ENCODE measurements at places on chromosomes 7 and 10.

DNA sequence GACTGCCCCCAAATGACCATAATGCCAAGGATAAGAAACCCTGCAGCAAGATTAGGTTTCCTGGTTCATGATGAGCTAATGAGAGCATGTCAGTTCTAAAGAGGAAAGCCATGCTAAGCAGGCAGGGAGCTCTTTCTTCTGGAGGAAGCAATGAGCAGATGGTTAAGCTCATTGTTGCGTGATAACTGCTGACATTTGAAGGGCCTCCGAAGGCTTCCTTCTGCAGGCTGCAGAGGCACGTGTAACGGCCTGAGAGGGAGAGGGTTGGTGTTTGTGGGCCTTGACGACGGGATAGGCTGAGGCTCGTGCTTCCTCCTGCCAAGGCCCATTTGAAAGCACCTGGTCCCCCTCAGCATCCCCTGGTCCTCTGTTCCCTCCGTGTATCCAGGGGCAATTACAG, 63.5 kb upstream of the BTBD16 start:
- no peak for DNase-seq

GRCh38 chr7:4838626-4839334, 23.1 kb downstream of the PAPOLB start:
- no peak for DNase-seq

DNA sequence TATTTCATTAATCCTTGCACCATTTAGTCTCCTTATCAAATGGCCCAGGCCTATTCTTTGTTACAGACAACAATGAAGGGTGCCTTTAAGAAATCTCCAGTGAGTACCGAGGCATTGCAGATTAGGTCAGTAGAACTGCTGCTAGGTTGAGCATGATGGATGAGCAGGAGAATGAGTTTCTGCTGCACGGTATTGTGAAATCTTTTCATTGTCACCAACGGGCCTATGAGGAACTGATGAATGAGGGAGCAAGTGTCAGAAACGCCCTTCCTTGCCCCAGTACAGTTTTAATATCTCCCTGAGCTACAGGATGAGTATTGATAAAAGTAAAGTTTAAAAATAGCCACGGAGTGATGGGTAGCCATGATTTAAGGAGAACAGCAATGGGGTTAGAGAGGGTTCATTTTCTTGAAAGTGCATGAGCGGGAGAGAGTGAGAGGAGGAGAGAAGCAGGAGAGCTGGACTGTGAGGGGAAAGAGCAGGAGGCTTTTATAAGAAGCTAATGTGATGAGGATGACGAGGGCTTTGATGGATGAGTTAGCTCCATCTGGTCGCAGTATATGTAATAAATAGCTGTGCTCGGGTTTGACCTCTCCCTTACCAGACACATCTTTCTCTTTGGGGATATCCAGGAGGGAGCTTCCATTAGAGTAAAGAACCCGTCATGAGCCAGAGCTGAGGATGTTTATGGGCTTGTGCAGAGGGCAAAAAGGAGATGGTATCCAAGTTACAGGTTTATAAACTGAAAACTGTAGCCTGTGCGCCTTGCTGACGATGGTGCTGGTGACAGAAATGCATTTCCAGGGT, 526.1 kb downstream of the LRMDA start:
- no peak for DNase-seq

- peak; percentile 61 for DNase-seq
Measured at GRCh38 chr10:13750299-13751190, 163.8 kb downstream of the PRPF18 start.

DNA sequence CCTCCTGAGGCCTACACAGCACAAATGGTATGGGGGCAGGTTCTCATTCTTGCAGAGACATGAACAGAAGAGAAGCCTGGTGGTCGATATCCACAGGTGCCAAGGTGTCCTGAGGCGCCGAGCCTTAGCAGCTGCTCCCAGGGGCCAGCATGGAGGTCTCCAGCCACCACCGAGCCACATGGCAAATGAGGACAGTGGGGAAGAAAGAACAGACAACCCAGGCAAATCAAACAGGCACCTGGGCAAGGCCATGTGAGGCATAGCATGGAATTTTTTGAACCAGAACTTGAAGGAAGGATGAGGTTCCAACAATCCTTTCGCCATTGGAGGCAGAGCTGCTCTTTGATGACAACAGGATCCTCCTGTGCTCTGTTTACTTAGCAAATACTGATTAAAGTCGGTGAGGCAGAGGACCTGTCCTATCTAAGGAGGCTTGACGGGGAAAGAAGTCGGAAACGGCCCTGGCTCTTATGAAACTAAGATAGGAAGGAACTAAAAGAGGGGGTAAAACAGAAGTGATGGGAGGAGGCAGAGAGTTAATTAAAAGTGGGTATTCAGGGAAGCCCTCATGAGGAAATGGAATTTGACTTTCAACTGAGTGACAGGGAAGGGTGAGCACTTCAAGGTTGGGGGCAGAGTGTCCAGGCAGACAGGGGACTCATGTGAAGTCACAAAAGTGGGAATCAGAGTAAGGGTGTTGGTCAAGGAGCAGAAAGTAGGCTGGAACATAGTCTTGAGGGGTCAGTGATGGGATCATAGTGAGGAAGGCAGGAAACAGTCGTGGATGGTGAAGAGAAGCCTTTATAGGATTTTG, 8.6 kb upstream of the CALML3 start:
- DNase-seq: no peak

DNA sequence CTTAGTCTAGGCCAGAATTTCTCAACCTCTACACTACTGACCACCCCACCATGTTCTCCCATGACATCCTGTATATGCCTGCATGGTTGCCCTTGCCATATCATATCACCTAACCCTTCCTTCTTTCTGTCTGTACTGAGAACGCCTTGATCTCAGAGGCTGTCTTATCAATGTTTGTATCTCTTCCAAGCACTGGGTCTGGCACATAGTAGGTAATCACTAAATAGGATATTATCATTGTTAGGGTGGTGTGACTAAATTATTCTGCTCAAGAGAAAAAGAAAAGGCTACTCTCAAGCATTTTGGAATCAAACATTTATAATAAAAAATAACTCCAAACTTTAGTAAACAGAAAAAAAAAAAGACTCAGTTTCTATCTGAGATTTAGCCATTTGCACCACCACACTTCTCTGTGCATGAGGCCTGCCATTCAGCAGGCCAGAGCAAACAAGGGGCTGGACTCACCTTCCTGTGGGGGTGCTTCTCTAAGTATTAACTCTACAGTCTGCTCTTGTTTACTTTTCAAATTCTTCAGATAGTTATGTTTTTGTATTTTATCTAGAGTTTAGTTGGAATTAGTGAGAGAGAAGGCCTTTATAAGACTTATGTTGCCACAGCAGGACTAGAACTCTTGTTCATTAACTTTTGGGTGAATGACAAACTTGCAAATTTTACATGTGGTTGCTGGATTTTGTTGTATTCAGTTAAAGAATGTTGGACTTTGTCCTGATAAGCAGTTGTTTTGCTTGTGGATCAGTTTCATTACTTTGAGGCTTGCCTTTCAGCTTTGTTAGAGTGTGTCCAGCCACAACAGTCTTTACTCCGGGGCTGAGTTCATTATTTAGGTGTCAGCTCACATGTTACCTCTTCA, 5.4 kb downstream of the AGBL3 start:
- no peak for DNase-seq

DNA sequence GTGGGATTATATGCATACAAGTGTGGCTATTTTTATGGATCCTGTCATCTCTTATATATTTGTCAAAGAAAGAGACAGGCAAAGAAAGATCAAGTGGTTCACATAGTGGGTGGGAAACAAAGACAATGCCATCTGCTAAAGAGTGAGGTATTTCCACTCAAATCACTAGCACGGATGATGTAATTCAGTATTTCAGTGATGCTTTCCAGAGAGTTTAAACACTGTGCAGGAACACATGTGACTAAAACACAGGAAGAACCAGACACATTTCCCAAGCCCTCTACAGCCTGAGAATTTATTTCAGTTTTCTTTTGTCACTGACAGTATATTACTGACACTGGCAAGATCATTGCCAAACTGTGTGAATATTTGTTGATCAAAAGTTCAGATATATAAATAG, 885.7 kb upstream of the CELF2 start:
- no peak for DNase-seq

GRCh38 chr7:94127026-94127425, 122.9 kb upstream of the BET1 start:
- DNase-seq: no peak

GRCh38 chr7:767580-767940, 40.5 kb upstream of the PRKAR1B start:
- DNase-seq: no peak

DNA sequence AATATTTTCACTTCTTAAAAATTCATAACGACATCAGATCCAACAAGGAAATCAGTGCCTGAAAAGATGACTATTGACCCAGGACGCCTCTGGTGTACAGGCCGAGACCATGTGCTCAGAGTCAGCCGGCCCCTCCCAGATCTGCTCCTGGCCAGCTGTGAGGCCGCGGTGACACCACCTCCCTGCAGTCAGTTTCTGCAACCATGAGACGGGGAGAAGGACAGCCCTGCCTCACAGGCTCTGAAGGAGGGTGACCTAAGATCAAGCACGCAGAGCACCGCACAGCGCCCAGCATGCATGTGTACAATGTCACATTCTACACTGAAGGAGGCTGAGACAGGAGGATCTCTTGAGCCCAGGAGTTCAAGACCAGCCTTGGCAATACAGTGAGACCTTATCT, 2.6 kb upstream of the GPER1 start:
- no peak for DNase-seq

DNA sequence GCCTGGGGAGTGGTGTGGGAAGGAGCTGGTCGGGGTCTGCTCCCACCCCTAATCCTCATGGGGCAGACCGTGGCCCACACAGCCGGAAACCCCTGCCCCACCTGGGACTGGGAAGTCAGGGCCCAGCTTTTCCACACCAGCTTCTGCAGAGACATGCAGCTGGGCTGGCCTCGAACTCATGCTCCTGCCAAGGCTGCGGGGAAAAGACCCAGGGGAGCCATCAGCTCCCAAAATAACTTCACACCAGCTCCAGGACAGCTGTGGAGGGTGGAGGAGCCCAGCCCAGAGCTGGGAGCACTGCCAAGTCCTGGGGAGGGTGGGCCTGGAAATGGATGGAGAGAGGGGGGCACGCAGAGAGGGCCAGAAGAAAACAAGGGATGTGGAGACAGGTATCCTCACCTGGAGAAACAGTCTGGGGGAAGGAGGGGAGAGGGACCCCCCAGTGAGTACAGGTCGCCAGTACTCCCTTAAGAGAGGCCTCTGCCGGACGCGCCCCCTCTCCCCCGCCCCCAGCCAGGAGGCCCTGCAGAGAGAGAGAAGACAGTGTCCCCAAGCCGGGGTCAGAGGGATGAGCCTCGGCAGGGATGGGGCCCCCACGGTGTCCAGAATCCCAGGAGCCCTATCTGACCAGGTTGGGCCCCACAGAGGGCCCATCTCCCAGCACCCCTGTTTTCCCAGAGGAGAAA, 11.5 kb upstream of the GRIFIN start:
- no peak for DNase-seq

DNA sequence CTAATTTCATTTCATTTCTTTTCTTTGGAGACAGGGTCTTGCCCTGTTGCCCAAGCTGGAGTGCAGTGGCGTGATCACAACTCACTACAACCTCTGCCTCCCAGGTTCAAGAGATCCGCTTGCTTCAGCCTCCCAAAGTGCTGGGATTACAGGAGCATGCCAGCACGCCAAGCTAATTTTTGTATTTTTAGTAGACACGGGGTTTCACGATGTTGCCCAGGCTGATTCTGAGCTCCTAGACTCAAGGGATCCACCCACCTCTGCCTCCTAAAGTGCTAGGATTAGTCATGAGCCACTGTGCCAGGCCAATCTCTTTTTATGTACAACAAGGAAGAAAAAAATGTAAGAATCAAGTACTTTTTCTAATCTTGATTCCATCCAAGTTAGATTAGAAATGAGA, 10.7 kb upstream of the KMT2E start:
- DNase-seq: no peak

DNA sequence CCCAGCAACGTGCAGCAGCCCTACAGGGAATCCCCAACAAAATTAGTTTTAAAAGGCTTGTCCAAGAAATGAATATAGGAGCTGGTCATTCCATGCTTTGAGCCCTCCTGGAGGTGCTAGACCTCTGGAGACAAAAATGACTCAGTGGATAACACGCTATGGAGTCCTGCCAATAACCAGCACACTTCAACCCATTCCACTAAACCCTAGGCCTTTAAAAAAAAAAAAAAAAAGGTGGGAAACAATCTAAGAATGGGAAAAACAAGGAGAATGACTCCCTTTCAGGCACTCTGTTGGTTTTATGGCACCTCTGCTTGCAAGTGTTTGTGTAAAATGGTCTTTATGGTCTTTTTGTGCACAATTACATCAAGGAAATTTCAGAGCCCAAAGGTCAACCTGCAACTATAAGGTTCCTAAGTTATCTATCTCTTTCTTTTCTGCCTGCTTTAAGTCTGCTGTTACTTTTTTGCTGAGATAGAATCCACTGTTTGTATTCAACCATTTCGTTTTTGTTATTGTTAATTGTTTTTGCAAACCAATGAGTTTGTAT, 21.3 kb downstream of the AVL9 start:
- DNase-seq: no peak

DNA sequence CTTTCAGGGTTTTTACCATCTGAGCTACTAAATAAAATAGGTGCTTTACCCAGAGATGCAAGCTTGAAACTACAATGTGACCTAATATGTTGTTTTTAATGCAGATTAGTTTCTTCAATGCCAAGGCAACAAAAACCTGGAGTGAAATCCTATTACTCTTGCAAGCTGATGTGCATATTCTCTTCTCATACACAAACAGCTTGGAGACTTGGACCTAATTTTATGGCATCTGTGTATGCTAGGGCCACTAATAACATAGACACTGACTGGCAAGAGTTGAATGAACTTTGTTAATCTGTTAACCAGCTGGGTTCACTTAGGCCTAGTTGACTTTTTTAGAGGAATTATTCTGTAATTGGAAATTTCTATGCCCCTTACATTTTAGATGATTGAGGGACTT, 23.4 kb upstream of the SMIM30 start:
- no peak for DNase-seq

- no peak for DNase-seq
Measured at GRCh38 chr7:45027774-45028114, 27.7 kb downstream of the CCM2 start.

DNA sequence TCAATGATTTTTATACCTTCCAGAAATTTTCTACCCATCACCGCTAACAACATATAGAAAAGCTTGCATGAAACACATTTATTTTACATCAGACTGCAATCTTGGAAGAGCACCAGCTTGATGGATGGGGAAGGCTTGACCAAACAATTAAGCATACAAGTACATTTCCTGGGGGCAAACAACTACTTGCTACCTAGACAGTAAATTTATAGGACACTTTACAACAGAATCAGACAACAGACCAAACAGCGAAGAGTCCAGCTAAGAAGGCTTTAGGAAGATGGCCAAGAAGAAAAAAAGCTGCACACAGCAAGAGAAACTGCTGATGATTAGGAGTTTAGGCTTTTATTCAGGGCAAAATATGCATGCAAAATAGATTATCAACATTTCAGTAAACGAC, 8.0 kb downstream of the AASS start:
- no peak for DNase-seq

DNA sequence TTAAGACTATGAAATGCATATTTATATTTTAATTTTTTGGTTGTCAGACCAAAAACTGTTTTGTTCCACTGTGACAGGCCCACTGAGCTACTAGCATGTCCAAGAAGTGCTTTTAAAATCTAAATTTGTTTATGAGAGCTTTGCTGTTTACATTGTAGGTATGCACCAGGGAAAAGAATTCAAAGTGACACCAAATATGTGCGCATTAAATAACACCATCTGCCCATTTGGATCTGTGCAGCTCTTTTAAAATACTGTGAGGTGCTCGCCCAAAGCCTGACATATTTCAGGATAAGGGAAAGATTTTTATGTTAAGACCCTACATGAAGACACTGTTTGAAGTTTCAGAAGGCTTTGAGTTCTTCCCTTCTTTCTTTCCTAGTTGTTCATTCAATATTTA, 162.9 kb downstream of the ST7 start:
- no peak for DNase-seq

- peak; percentile 87 for DNase-seq
Measured at GRCh38 chr7:24965831-24966708, 13.9 kb downstream of the OSBPL3 start.
